ENCODE measurements at places on chromosomes 13 and 19.

- DNase-seq, result no peak
Observed at GRCh38 chr13:54029720-54030119, 1001.1 kb downstream of the OLFM4 start.

DNA sequence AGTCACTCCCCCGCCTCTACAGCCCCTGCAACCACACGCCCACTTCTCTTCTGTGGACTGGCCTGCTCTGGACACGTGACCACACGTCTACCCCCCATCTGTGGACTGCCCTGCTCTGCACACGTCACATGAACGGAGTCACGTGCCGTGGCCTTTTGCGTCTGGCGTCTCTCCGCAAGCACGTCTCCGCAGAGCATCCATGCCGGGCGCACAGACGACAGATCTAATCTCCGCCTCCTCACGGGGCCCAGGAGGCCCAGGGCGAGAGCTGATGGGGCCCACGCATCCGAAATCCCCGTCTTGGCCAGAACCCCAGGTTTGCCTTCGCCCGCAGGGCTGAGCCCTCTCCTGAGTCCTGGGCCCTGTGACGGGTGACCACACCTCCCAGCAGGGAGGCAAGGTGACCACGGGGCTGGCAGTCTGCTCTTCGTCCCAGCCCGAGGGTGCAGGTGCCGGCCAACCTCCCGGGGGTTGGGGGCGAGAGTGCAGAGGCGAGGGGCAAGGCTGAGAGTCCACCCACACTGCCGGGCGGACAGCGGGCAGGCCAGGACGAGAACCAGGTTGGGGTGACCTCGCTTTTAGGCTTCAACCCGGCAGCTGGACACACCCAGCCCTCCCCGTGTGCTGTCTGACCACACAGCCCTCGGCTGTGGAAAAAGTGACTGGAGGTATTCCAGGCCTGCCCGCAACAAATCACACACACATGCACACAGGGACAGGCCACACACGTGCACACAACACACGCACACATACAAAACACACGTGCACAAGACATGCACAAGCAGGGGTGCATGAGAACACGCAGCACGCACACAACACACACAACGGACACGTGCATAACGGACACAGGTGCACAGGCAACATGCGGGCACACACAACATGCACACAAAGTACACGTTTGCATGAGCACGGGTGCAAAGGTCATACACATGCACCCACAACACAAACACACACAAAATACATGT is 3.9 kb downstream of the SBNO2 start:
- DNase-seq, result no peak

DNA sequence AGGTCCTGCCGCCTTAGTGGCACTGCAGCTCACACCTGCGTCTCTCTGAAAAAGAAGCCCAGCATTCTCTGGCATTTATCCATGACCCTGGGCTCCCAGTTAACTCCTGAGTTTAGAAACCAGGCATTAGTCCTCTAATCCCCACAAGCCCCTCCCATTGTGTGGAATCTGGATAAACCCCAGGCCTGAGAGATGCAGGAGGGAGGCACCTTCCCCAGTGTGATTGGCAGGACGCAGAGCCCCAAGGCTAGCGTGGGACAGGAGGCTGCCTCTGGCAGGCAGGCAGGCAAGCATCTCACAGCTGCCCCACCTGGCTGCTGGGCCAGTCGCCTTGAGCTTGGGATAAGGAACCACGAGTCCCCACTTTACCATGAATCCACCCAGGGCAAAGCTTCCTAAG is 11.0 kb upstream of the SERPINE3 start:
- DNase-seq, result no peak

- DNase-seq, result no peak
Observed at GRCh38 chr19:23774524-23774971, 15.9 kb upstream of the ZNF681 start.

- no peak for DNase-seq
Observed at GRCh38 chr13:100214886-100215285, 126.0 kb downstream of the PCCA start.

GRCh38 chr13:84566780-84567179 is 684.5 kb upstream of the SLITRK1 start:
- DNase-seq, result no peak

DNA sequence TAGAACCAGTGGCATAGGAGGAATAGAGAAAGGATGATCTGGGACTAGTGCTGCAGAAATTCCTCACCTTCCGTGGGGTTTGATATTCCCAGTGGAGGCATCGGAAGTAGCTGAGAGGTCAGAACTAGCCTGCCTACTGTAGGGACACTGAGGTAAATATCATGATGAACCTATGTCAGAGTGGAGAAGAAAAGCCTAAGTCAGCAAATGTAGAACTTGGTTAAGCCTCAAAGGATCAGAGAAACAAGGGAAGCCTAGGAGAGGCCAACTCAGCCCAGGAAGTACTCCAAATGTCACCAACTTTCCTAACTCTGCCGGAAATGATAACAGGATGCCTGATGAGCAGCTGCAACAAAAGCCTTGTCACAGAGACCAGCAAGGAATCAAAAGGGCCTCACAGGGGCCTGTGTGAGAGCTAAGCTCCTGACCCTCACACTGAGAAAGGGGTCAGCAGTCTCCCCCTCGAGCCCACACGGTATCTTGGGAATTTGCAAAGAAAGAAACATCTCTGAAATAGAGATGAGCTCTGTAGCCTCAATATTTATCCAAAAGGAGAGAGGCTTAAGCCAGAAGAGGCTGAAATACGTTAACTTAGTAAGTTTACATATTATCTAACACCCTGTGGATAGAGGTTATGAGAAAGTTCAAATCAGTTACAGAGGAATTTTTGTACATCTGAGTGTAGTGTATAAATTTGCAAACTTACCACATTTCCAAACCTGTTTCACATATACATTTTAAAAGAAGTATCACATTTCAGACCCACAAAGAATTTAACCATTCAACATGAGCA is 1064.3 kb downstream of the DIAPH3 start:
- DNase-seq, result no peak

DNA sequence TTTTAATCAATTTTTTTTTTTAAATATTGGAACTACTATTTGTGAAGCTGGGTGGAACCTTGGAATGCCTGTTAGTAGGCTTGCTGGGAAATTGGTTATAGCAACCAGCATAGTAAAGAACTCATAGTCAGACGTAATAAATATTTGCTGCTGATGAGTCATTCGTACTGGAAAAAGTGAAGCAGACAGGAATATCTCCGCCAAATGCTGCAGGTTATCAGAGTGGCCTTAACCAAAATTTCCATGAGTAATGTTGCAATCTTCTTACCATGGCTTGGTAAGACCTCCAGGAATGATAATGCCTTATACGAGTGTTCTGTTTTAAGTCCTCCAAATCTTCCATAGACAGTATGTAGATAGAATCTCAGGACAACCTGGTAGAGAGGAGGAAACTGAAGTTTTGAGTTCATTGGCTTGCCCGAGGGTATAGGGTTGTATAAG is 34.2 kb downstream of the MBNL2 start:
- no peak for DNase-seq

DNA sequence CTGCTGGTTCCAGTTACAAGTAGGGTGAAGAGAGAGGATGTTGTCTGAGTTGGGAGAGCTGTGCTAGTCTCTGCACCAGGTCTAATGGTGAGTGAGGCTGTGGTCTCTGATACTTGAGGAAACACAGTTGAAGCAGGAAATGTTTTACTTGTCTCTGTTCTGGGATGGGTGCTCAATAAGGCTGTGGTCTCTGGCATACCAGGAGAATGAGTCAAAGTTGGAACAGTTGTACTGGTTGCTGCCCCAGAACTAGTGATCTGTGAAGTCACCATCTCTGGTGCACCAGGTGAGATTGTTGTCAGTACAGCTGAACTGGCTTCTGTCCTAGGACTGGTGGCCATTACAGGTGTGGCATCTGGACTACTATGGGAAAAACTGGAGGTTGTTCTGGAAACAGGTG is 74.7 kb downstream of the MUC16 start:
- no peak for DNase-seq

DNA sequence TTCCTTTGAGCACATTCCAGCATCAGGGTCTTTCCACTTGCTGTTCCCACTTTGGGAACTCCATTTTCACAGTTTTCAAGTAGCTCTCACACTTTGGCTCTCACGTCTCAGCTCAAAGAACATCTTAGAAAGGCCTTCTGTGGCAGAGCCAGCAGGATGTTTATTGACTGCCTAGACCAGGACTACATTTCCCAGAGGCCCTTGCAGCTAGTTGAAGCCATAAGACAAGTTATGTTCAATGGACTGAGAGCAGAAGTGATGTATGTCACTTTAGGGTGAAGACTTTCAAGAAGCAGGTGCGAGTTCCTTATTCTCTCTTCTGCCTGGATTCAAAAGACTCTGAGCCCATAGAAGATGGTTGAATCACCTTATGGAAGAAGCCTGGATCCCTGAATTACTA is 4.3 kb upstream of the HAUS5 start:
- DNase-seq, result no peak

- DNase-seq, result no peak
Observed at GRCh38 chr13:29550430-29550988, 45.0 kb downstream of the SLC7A1 start.

DNA sequence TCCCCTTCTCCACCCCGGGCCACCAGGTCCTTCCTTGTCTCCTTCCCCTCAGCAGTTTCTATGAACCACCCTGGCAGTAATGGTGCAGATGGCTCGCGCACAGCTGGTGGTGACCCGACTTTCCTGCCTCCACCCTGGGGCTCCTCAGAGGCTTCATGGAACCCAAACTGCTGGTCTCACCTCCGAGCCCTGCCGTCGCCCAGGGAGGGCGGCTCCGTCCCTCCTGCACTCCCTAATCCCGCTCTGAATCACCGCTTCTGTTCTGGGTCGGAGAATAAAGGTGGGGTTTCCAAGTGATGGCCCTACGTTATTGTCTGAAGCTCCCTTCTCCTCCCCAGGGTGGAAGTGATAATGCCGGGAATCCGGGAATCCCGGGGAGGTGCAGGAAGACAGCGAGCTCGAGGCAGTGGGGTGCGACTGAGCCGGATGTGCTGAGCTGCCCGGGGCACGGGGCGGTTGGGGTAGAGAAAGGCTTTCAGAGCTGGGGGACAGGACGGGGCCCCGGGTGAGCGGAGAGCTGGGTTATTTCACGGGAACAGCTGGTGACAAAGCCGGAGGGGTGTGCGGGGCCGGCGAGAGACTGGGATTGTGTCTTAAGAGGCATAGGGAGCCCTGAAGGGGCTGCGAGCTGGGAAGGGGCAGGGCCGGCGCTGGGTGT is 711 bp downstream of the FUT2 start:
- DNase-seq, result peak; percentile 23

DNA sequence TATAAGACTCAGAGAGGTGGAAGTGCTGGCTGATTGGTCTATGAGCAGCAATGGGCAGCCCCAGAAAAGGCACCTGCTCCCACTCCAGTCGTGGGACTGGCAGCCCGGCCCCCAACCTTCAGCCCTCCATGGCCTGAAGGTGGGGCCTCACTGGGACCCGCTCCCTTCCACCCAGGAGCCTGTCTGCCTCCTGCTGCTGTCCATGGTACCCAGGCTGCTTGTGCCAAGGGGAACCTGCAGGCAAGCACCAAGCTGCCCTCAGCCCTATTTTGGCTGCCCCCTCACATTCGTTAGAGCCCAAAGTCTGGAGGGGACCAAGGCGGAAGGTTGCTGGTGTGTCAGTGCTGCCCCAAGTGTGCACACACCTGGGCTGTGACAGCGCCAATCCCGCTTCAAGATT is 2304.9 kb downstream of the PCDH9 start:
- no peak for DNase-seq

Measured in suppressor macrophage treated with lipopolysaccharide for 1 hour (primary cell).